ENCODE measurements at places on chromosomes 7 and 10.

DNA sequence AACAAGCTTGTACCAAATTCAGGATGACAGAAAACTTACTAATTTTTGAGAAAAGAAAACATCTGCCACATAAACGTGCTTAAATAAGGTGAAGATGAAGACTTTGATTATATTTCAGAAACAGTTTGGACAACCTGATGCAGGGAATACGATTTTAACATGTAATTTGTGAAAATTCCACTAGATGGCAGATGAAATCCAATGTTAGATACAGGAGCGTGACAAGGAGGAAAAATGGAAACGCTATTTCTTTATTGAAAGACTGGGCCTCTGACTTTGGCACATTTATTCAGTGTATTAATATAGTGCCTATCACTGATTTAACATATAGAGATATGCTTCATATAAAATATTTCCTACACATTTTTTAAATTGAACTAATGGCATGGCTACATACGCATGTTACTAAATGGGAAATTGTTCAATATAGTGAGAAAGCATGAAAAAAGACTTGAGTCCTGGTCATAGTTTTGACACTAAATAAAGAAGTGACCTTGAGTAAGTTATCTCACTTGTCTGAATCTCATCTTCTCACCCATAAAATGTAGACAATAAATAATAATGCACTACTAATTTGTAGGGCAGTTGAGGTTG is 60.7 kb downstream of the CD36 start:
- DNase-seq: peak; percentile 51

DNA sequence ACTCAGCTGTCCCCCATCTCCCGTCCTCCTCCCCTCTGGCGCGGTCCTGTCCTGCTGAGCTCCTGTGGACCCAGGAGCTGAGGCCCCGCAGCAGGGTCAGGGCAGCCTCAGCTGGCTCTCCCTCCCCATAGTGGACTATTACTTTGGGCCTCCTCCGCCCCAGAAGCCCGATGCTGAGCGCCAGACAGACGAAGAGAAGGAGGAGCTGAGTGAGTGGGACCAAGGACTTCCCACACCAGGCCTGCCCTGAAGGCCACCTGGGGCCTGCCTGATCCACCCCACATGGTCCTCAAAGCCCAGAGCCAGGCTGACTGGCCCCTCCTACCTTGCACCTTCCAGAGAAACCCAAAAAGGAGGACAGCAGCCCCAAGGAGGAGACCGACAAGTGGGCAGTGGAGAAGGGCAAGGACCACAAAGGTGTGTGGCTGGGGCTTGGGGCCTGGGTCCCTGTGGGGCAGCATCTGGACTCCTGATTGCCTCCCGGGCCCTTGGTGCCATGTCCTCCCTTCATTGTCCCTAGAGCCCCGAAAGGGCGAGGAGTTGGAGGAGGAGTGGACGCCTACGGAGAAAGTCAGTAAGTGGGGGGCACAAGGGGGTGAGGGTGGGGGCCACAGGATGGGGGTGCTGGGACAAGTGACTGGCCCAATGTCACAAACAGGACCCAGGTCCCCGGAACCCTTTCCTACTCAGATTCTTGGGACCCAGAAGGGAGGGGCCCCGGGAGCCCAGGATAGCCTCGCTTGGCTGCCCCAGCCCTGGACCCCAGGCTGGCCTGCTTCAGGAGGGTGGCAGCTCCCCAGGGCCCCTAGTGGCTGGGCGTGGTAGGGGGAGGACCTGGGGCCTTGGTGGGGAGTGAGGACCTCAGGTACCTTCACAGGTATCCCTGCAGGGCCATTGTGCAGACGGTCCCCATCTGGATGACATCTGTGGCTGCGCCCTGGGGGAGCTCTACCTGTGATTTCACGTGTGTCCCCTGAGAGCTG is 4.9 kb downstream of the AEBP1 start:
- DNase-seq: no peak

GRCh38 chr10:7029672-7030071 is 381.2 kb downstream of the SFMBT2 start:
- no peak for DNase-seq

- DNase-seq: peak; percentile 88
Observed at GRCh38 chr7:40571796-40572195, 437.0 kb downstream of the SUGCT start.

DNA sequence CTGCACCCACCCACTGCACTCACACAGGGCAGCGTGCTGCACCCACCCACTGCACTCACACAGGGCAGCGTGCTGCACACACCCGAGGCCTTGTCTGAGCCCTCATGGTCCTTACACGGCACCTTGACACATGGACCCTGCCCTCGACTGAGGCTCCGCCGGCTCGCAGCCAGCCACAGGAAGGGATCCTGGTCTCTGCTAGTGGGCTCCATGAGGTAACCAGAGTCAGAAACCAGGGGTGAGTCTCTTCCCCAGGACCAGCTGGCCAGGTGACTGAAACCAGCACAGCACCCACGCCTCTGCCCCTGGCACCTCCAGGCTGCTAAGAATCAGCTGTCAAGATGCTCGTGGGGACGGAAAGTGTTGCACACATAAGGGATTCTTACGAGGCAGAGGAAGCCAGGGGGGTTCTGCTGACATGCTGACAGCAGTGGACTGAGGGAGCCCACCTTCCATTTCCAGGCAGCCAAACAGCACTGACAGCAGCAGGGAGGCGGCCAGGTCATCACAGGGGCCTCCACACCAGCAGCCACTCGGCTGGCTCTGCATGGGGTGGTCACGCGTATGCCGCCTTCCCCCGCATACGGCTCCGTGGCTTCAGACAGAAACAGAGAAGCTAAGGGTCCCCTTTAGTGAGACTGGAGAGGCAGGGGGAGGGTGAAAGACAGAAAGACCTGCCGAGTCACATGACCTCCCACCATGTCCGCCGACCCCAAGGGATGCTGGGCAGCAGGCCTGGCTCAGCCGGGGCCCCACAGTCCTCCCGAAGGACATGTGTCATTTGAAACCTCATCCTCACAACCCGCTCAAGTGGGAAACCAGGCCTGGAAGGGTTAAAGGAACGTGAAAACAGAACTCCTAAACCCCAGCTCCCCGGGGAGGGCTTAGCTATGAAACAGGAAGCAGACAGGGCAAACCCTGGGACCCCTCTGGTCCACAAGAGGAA is 34.2 kb downstream of the GPER1 start:
- no peak for DNase-seq

DNA sequence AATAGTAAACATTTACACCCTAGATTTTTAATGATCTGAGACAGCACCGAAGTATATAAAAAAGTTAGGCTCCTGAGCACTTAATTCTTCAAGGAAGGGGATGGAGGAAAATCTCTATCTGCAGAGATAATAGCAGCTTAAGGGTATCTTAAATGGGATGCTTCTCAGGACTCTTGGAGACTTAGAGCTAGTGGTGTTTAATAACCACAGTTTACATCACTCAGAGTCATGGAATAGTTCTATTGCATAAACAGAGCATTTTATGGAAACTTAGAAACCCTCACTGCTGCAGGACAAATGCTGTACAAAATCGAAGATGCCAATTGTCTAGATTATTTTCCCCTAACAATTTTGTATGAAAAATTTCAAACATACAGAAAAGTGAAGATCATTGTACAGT is 398.9 kb upstream of the GALNT17 start:
- no peak for DNase-seq

DNA sequence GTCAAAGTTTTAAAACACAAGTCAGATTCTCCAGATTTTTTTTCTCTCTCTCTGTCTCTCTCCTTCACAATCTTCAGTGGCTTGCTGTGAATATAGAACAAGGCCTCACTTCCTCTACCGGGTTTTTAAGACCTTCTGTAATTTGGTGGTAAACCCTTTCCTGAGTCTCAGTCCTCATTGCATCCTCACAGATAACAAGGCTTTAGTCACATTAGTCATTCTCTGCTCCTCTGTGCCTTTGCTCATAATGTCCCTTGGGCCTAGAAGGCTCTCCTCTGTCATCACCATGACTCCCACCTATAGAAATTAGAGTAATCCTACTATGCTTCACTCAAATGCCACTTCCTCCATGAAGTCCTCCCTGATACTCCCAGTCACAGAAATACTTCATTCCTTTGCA is 172.7 kb upstream of the HPS1 start:
- no peak for DNase-seq

DNA sequence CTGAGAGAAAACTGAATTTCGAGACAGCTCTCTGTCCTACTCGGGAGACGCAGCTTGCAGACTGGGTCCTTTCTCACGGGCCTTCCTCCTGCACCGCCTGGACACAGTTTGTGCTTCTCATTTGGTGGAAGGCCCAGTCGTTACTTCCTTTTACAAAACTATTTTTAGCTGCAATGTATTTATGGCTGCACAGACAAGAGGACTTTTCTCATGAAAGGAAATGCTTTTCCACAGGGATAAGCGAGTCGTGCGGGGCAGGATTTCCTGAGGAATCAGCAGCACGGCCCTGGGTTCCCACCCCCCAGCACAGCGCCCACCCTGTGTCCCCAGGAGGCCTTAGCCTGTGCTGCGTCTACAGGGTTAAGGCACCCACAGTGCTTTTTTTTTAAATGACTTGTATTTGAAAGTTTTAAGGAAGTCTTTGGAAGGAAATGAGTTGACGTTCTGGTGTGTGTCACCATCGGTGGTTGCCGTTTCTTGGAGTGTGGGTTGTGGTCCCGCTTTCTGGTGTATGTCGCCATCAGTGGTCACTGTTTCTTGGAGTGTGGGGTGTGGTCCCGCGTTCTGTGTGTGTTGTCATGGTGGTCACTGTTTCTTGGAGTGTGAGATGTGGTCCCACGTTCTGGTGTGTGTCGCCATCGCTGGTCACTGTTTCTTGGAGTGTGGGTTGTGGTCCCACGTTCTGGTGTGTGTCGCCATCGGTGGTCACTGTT is 50.9 kb downstream of the INPP5A start:
- peak; percentile 59 for DNase-seq

DNA sequence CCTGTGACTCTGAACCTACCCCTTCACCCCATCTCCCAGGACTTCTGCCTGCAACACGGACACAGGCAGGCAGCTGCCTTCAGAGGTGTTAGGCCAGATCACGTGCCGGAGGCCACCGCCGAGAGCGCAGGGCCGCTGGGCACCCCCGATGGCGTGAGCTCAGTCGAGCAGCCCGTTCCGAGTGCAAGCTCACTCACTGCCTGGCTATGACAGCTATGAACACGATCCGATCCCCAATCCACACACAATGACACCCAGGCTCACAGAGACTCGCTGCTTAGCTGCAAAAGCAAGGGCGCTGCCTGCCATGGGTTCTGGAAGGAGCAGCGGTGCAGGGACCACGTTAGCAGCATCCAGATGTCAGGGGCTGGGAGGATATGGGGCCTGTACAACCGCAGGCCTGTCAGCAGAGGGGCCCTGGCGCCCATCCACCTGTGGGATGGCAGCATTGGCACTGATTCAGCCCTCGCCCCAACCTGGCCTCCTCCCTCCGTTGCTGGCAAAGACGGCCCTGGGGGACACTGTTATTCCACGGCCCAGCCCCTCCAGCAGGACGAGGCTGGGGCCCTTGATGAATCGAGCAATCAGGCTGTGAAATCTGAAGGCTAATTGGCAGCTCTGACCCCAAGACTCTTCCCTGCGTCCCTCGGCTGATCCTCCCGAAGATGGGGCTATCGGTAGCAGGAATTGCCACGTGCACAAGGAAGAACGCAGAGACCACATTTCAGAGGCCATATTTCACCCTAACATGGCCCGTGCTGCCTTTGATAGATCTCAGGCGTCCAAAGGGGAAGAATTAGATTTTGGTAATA is 230.1 kb downstream of the ELFN1 start:
- no peak for DNase-seq

- DNase-seq: no peak
Observed at GRCh38 chr10:76774987-76775603, 862.5 kb downstream of the KCNMA1 start.

- no peak for DNase-seq
Observed at GRCh38 chr10:62248465-62248864, 20.2 kb downstream of the RTKN2 start.

DNA sequence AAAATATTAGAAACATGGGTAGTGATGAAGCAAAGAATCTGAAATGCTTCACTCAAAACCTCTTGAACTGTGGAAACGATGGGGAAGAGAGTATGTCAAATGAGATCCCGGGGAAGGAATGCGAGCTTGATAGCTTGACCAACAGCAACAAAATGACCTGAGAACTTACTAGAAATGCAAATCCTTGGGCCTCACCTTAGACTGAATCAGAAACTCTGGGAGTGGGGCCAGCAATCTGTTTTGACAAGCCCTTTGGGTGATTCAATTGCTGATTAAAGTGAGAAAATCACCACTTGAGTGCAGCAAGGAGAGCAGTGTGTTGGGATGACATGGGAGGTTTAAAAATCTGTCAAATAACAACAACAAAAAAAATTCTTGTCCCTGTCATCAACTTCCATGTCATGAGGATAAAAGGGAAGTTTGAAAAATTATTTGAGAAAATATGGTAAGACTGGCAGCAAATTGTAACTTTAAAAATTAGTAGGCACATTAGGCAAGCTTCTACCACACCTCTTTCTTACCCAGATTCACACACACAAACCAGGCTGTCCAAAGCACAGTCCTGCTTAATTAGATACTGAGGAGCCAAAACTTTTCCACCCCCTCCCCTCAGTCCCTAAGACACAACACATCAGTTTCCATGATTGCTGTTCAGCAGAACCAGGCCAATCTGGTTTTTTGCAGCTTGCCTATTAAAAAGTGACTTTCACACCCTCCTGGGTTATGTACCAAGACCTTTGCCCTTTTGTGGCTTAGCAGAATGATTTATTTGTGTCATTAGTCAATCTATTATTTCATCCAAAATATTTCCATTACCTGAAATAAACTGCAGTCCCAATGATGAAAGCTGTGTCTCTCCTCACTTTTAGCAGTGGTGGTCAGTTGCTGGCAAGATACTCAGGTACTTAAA is 15.6 kb downstream of the CALCR start:
- DNase-seq: no peak

- DNase-seq: no peak
Observed at GRCh38 chr7:70355198-70356020, 757.1 kb downstream of the AUTS2 start.

GRCh38 chr7:2093215-2093842 is 139.4 kb downstream of the MAD1L1 start:
- DNase-seq: peak; percentile 73

GRCh38 chr7:149620961-149621360 is 123.4 kb upstream of the ZNF746 start:
- DNase-seq: no peak

DNA sequence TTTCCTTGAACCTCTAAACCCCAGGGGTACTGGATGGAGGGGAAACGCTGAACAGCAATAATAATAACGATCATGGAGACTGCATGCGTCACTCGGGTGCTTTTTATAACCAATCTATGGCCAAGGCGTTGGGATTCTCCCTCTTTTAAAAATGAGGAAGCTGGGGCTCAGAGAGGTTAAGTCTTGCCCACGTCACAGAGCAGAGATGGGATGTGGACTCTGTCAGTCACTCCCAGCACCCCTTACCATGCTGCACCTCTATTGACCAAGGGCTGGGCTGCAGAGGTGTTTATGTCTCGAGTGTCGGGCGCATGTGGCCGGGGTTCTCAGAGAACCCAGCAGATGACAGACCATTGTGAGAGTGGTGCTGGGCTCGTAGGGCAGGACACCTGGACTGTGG is 129.9 kb downstream of the CDH23 start:
- DNase-seq: no peak

DNA sequence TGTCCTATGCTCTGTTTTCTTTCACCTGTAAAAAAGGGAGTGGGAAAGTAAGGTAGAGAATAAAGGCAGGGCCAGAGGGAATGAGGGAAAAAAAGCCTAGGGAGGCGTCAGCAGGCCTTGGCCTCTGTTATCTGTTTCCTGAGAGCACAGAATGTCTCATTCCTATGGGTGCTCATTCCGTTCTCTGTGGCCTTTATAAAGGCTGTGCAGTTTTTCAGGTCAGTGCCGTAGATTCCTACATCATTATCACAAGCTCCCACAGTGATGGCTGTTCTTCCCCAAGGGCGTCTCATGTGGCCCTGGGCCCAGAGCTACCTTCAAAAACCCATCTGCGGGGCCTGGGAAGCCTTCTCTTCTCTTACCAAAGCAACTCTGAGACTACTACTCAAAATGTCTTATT is 16.7 kb upstream of the AKR1B10 start:
- DNase-seq: no peak
